ENCODE measurements at places on chromosomes 7 and 10.

DNA sequence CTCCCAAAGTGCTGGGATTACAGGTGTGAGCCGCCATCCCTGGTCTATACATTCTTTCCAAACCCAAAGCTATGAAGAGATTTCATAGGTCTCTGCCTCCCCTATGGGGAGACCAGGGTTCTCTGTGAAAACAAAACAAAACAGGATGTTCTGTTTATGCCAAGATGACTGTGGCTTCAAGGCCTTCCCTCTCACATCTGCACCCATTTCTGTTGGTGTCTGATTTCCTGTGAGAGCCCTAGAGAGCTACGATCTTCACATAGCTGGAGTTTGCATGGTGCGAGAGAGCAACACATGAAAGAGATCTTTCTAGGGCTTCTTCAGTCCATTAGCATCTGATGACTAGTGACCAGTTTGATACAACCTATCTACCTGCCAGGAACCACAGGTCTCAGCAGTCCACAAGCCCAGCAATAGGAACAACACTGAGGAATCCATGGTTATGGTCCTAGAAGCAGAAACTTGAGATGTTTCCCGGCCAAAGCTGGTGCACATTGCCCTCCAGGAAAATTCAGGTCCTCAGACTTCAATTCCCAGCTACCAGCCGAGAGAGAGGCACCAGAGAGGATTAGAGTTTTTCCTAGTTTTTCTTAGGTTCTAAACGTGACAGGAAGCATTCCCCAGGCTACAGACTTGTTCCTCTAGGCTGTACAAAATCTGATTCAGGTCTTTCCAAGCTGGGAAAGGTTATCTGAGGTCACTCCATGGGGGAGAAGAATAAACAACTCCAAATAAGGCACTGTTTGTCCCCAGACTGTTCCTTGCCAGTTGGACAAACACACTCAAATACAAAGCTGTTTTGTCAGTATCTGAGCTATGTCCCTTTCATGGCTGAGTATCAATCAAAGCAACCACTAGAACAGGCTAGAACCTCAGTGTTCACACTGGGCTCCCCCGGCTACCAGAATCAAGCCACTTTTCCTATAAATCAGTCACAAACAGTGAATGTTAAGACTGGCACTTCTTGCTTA is 259.7 kb downstream of the CALN1 start:
- DNase-seq: no peak

GRCh38 chr7:137258552-137258951 is 85.0 kb downstream of the PTN start:
- no peak for DNase-seq

- DNase-seq: no peak
Observed at GRCh38 chr7:129734400-129734799, 122.9 kb downstream of the NRF1 start.

DNA sequence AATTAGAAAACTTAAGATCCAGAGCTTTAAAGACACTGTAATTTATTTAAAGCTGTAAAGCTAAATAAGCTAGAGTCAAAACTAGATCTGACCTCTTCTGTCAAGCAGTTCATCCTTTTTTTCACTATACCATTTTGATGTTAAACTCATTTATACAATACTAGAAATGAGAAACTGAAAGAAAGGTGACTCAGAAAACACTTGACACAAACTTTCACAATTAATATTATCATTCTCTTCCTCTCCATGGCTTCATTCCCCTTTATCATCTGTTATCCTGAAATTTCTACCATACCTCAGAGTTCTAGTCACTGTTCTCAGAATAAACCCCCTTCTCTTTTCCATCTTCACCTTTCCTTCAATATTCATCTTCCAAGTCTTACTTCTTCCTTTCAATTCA is 1.3 kb downstream of the FIGNL1 start:
- no peak for DNase-seq

GRCh38 chr10:60316029-60316428 is 73.6 kb downstream of the ANK3 start:
- DNase-seq: no peak

DNA sequence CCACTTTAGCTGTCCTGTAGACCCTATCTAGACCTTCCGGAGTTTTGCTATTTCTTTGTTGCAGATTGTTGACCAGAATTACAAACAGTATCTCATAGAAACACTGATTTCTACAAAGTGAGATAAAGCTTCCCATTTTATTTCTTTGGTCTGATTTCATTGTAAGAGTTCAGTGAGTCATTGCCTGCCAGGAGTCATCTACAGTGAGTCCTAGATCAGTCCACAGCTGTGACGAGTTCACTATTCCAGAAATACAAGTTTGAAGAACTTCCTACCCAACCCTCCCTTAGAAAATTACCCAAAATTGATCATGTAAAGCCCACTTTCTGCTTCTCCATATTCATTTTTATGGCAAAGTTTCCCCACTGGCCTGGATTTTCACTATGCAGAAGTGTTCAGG is 905.5 kb downstream of the CNTNAP2 start:
- DNase-seq: no peak

DNA sequence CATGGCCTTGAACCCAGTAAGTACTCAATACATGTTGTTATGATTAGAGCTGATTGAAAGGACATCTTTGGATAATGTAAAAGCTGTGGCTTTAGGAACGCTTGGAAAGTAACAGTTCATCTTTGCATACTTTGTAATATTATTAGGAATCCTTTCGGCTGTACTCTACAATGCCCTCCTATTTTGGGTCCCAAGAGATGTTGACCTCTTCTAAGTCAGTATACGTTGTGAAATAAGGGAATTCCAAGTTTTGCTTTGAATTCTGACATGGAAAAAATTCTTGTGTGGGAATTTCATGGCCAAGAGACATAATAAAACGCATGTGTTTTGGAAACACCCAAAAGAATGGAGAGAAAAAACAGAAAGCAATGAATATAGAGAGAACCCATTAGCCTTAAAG is 7.7 kb downstream of the AGR3 start:
- DNase-seq: no peak

- DNase-seq: no peak
Observed at GRCh38 chr10:97682042-97682441, 5.0 kb downstream of the AVPI1 start.

DNA sequence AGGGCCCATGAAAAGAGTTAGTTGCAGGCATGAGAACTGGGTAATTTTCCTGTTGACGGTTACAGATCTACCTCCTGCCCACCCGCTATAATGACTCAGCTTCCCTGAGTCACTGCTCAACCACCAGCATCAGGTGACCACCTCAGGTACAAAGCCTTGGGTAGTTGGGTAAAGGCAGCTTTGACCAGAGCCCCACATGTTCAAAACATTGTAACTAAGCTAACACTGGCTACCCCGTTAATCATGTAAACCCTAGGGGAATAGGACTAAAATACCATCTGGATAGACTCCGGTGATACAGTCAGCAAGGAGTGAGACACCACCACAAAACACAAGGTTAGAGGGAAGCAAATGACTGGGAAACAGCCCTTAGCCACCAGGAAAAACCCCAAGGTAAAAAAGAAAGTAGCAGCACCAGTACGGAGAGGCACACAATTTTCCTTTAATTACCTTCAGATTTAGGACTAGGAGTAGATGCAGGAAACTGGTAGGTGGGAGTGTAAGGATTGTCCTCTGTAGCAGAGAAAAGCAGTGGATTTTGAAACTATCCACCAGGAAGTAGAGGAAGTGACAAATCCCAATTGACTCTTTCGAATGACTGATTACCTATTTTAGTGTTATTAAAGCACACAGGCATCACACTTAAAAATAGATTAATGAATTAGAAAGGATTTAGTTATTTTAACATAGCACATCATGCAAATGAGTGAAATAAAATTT is 103.5 kb upstream of the PDLIM1 start:
- DNase-seq: no peak

DNA sequence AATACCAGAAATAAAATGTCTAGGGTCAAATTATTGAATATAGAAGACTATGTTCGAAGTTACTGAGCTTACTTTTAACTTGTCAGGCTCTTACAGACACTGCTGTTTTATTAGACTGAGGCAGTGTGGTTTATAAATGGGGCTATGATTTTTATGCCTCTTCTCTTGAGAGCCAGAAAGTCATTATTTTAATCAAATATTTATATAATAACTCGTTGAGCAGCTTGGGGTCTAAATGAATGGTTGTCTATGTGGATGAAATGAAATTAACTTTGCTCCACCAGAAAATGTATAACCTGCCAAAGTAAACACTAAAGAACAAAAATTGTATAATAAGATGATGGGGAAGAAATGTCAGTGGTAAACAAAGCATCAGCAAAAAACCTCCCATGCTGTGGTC is 175.6 kb upstream of the THSD7A start:
- DNase-seq: no peak

DNA sequence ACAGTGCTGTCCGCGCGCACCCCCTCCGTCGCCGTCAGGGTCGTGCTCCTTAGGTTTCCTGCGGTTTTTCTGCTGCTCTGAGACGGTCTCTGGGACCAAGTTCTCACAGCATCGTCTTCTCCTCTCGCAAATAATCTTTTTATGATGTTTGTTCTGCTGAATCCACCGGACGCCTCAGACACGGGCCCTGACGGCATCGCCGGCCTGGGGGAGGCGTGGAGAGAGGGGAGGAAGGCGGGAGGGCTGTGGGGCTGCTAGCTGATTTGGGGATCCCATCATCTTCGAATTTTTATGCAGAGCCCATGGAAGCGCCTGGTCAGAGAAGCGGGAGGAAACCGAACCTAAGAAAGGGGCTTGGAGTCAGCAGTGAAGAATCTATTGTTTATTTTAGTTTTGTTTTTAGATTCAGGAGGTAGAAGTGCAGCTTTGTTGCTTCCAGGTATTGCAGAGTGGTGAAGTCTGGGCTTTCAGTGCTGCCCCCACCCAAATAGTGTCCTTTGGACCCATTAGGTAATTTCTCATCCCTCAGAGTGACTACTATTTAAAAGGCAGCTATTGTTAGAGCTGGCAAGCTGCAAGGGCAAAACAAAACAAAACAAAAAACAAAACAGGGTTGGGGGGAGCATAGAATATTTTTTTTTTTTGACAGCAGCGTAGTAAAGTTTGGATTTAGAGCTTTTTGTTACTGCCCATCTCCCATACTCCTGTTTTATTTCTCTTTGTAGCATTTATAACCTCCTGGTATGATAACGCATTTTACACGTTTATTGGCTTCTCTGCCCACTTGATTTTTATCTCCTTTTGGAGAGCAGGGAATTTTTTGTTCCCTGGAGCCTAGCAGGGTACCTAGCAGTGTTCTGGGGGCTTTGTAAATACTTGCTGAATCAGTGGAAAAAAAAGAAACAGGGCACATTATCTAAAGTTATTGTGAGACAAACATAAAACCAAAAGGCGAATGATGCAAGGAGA is 92.6 kb downstream of the SPAG6 start:
- DNase-seq: no peak

- DNase-seq: no peak
Observed at GRCh38 chr10:113347508-113347907, 205.3 kb upstream of the HABP2 start.

- DNase-seq: no peak
Observed at GRCh38 chr7:129968592-129969383, 16.0 kb upstream of the UBE2H start.

DNA sequence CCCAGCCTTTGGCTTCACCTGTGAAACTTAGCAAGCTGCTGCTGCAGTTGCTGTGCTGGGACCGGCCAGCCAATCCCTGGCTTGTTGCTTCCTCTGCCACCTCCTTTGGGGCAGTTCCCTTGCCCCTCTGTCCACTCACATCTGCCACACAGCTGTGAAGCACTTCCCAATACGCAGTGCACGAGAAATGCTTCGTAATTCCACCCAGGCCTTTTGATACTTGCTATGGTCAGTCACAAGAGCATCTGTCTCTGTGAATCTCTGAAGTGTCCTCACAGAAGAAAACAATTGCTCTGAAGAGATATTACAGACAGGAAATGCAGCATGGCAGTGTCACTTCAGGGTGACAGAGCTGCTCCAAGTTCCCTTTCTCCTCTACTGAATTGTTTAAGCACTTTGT is 208.5 kb downstream of the PTEN start:
- DNase-seq: no peak

GRCh38 chr10:104342941-104343411 is 4.7 kb upstream of the ITPRIP start:
- no peak for DNase-seq

GRCh38 chr7:50791938-50792341 is 9.2 kb upstream of the GRB10 start:
- no peak for DNase-seq

DNA sequence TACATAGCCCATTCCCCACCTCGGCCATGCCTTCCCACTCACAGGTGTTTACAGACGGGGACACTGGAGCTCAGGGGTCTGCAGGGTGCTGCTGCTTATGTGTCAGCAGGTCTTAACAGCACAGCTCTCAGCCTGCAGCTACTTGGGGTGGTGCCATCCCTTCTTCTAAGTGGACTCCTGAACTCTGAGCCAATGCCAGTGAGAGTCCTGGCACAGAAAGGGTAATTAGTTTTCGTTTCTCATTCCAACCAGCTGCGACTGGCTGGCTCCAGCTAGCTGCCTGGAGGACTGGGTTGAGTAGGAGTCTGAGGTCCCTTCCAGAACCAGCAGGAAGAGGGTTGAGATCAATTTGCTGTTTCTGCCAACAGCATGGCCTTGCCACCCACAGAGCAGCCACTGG is 88.3 kb upstream of the AGK start:
- no peak for DNase-seq

GRCh38 chr7:132133501-132133900 is 442.8 kb downstream of the PLXNA4 start:
- DNase-seq: no peak

GRCh38 chr7:16785321-16785720 is 19.5 kb downstream of the AGR2 start:
- DNase-seq: no peak

DNA sequence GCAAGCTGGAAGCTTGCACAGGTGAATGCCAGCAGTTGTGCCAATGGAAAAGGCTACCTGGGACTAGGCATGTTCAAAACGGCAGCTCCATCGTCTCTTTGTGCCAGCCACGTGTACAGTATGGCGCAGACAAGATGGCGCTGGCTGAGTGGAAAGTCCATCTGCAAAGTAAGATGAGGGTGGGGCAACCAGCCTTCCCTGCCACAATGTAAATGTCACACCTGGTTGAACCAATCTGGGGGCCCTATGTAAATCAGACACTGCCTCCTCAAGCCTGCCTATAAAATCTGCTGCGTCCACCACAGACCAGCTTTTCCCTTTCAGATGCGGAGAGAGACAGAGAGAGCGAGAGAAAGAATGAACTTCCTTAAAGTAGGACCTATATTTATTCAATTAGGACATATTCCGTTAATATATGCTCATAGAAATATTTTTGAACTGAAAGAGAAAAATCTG is 18.5 kb upstream of the C7orf33 start:
- DNase-seq: no peak

DNA sequence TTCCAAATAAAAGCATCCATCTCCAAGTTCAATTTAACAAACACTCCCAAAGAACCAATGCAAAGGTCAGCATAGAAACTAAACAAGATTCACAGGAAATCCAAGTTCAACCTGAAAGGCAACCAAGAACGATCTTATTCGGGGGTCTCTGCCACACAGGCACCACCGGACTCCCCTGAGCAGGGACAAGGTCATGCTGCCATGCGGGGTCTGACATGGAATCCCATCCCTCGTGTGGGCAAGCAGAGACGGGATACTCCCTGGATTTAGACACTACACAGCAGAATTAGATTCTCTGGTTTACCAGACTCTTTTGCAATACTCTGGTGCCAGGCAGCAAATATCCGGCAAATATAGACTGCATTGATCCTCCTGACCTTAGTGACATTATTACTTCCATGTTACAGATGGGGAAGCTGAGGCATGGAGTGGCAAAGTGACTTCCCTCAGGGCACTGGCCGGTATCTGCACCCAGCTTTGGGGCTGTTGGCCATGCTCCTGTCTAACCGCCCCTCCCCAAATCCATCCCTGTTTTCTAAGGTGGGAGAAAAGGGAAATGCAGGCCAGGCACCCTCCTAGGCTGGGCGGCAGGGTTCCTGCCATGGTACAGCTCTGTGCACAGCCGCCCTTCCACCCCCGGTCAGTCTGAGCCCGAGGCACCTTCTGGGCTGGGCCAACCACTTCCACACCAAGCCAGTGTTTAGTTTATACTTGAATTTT is 111.8 kb downstream of the VIPR2 start:
- no peak for DNase-seq
